GOT3 (cell line): ENCODE measurements at places on chromosomes 13 and 19.

DNA sequence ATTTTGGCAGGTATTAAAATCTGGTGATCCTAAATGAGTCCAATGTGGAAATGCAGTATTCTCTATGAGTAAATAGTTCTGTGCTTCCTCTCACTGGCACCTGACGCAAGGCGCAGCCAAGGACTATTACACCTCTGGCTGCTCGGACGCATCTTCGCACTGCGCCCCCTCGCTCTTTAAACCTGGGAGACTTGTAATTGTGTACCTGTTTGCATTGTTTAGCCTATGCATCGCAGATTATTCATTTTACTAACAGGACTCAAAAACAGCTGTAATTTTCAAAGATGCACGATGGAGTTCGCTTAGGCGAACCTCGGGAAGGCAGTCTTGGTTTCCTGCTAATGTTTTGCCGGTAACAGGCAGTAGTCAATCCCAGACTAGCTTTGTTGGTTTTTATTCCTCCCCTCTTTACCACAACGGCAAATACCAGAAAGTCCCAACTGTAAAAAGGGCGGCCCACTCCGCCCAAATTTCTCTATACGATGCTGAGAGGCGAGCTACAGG, 113.2 kb downstream of the KCNRG start:
- DNase-seq = no peak

DNA sequence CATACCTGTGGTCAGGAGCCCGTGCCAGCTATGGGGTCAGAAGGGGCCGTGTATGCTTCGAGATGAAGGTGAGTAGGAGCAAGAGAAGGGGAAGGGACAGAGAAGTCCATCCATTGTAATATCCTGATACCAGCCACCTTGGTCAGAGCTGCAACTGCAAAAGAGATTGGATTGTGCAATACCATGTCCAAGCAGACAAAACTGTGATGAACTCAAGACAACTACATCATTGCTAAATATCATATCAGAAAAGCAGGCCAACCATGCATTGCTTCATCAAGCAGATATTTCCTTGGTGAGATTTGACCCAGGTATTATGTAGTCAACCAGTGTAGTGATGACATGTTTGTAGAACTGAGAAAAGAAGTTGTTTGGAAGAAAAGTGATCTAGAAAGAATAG, 12.1 kb downstream of the HNRNPUL1 start:
- DNase-seq = no peak

DNA sequence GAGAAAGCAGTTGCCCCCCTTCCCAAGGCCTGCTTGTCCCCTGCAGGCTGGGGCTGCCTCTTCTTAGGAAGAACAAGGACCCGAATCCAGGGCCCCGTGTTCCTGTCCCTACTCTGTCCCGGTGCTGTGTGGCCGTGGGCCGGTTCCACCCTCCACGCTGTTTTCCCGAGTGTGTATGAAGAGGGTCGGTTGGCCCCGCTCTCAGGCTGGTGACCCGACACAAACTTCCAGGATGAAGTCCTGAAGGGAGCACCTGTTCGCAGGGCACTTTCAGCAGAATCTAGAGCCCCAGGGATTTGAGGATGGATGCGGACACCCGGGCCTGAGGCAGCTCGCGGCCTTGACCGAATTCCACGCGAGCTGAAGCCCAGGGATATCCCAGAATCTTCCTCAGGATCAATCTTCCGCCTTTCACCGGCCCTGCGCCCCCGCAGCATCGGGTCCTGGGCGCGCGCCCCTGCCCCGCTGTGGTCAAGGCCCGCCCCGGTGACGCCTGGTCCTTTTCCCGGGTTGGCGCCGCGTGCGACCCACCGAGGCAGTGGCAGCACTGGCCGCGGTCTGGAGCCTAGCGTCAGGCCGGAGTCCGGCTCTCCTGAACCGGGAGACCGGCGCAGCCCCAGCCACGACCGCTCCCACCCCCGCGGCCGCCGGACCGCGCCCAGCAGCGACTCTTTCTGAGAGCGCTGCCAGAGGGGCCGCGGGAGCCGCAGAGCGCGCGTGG, 528 bp upstream of the CHST8 start:
- DNase-seq = no peak

GRCh38 chr13:20991741-20992520, 69.5 kb downstream of the LATS2 start:
- DNase-seq = no peak

- DNase-seq = peak; percentile 93
These were observed 750 bp upstream of the SLC27A1 start for GRCh38 chr19:17469481-17470067.

DNA sequence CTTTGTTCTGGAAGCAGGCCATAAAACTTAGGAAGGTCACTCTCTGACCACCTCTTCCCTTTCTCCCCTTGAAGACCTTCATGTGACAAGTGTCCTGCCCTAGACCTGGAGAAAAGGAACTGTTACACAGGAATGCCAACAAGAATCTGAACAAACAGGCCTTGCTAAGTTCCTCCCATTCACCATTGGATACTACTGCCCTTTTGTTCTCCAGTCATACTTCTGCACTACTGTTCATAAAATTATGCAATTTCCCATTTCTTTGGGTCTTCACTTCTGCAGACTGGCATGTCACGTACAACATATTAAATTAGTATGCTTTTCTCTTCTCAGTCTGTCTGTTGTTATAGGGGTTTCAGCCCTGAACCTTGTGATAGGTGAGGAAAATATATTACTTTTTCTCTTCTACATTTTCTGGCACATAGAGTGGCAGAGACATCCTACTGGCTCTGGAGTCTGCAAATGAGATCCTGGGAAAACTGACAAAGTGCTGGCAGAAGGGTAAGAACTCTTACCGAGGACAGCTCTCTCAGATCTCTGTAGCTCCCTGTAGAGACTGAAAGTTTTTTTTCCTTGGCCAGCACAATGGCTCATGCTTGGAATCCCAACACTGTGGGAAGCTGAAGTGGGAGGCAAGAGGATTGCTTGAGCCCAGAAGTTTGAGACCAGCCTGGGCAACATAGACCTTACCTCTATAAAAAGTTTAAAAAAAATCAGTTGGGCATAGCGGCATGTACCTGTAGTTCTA, 87.6 kb upstream of the SPRY2 start:
- DNase-seq = no peak

DNA sequence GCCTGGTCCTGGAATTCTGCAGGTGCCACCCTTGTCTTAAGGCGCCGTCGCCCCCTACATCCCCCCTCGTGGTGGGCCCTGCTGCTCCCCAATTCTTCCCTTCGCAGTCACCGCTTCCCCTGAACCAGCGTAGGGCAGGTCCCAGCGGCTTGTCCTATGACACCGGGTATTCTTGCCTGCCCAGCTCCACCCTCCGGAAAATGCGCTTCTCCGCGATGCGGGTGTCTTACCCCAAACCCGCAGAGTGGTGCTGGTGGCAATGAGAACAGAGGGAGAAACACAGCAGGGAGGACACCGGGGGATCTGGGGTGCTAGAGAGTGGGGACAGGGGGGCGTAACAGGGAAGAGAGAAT, 9.0 kb downstream of the ZNF808 start:
- no peak for DNase-seq

- no peak for DNase-seq
These were observed 739 bp upstream of the ILF3 start for GRCh38 chr19:10653482-10653731.

DNA sequence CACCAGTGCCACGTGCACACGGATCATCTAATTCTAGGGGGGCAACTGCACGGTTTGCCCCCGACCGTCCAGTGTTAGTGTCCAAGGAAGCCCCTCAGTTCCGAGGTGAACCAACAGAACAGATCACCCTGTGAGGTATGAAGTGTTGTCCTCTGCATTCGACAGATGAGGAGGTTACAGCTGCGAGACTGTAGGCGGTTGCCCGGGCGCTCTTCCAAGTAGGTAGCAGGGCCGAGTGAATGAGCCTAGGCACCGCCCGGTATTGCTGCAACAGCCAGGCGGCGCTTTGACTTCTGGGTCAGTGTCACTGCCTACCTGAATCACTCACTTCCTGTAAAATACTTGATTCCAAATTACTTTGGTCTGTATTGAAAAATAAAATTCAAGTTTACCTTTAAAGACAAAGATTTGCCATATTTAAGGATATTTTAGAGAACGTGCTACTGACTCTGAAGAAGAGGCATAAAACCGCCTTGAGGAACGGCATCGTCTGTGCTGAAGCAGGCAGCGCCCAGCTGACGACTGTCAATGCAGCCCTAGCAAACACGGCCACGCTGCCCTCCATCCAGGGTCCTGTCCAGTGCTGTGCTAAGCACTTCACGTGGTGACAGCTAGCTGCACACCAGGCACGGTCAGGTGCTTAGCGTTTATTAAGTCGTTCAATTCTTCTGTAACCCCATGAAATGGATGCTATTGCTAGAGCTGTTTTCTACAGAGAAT, 19.3 kb upstream of the RASA3 start:
- DNase-seq = no peak

DNA sequence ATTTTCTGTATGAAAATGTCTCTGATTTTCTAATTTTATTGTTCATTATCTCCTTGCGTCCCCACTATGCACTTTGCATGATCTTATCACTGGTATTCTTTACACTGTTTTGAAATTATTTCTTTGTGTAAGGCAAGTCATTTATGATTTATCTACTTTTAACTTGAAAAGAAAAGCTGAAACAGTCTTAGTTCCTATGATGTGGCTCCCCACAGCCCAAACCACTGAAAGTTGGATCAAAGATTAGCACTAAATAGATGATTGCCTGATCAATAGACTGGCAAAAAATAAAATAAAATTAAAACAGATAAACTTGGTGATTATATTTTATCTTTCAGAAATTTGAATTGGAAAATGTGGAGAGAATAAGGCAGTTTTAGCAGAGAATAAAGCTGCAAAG, 1101.9 kb downstream of the PCDH9 start:
- no peak for DNase-seq

GRCh38 chr13:45700971-45701900, 884 bp upstream of the CBY2 start:
- DNase-seq = no peak

DNA sequence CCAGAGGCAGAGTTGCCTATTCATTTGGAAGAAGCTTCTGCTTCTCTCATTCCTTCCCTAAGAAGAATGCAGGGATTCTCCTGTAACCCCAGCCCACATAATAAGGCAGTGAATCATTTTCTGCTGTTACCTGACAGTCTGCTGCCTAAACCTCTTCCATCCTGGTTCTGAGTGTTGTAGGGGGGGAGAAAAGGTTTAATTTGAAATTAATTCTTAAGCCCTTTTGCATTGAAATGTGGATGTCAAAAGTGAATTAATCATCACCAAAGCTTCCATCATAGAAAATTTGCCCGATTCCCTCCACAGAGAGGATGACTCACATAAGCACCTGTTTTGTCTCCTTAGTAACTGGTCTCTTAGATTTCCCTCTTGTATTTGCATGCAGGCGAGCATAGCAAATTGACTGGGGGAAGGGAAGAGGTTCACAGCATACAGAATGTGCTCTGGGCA, 146.7 kb upstream of the FNDC3A start:
- DNase-seq = no peak

GRCh38 chr19:10533646-10534386, 9.9 kb upstream of the ATG4D start:
- DNase-seq = no peak

- no peak for DNase-seq
These were observed 42.7 kb upstream of the GAS6 start for GRCh38 chr13:113906571-113906970.

DNA sequence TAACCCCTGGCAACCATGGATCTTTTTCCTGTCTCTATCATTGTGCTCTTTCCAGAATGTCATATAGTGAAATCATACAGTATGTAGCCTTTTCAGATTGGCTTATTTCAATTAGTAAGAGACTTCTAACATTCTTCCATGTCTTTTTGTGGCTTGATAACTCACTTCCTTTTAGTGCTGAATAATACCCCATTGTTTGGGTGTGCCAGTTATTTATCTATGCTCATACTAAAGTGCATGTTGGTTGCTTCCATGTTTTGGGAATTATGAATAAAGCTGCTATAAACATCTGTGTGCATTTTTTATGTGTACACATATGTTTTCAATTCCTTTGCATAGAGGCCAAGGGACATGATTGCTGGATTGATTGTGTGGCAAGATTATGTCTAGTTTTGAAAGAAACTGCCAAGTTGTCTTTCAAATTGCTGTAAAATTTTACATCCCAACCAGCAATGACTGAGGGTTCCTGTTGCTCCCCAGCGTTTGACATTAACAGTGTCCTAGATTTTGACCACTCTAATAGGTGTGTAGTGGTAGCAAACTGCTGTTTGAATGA, 358.9 kb downstream of the ITGBL1 start:
- no peak for DNase-seq

DNA sequence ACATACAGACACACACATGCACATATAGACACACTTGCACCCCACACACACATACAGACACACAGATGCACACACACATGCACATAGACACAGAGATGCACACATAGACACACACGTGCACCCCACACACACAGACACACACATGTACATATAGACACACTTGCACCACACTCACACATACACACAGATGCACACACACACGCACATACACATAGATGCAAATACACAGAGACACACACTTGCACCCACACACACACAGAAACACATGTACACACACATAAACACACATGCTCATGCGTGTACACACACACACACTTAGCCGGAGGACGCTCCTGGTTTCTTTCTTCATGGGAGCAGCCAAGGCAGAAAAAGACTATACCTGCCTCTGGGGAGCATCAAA, 10.0 kb downstream of the COL4A2 start:
- DNase-seq = no peak

- no peak for DNase-seq
These were observed 1.2 kb downstream of the SLC7A1 start for GRCh38 chr13:29594303-29594709.

- DNase-seq = no peak
These were observed 88.1 kb downstream of the SHISA2 start for GRCh38 chr13:25963674-25964073.

DNA sequence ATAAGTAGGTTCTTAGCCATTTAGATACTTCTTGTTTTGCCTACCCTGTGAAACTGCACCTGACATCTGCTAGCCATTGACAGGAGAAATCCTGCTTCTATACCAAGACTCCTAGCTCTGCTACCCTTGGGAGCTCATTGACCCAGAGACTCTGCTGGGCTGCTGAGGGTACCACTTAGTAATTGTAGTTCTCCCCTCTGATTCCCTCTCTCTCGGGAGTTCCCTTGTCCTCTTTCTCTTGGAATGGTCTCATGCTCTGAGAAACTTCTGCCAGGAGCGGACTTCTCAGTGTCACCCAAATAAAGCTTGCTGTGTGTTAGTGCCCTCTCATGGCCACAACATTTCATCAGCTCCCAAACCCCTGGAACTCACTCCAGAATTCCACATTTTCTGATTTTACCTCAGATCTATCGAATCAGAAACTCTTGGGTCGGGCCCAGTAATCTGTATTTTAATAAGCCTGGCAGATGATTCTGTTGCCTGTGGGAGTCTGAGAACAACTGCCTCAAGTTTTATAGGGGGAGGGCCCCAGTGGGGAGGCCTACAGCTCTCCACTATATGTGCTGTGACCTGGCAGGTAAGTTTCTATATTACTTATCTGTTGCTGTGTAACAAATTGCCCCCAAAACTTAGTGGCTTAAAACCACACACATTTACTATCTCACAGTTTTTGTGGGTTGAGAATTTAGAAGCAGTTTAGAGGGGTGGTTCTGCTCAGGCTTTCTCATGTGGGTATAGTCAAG, 221.1 kb downstream of the TDRD3 start:
- no peak for DNase-seq
